T-helper 2 cell treated with Interferon-gamma antibody and Interleukin-4, amounts not matched to agents 5 μg/mL and 100 μg/mL, for 36 hours (primary cell): ENCODE measurements at places on chromosomes 6 and 20.

GRCh38 chr20:44581515-44581914 is 864 bp upstream of the PKIG start:
- DNase-seq = no peak

GRCh38 chr20:44495802-44496481 is 20.3 kb downstream of the TTPAL start:
- no peak for DNase-seq

DNA sequence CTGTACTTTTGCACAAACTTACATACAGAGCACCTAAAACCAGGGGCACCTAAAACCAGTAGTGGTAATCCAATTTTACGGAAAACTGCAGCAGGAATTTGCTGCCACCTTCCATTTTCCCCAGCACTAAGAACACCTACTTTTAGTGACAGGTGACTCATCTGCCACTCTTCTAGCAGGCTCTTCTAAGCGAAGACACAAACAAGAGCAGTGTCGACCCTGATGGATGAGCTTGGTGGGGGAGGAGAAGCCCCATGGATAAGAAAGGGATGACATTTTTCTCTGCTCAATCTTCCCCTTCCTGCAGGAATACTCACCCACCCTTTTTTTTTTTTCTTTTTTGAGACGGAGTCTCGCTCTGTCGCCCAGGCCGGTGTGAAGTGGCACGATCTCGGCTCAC is 116.9 kb downstream of the GMPR start:
- no peak for DNase-seq

DNA sequence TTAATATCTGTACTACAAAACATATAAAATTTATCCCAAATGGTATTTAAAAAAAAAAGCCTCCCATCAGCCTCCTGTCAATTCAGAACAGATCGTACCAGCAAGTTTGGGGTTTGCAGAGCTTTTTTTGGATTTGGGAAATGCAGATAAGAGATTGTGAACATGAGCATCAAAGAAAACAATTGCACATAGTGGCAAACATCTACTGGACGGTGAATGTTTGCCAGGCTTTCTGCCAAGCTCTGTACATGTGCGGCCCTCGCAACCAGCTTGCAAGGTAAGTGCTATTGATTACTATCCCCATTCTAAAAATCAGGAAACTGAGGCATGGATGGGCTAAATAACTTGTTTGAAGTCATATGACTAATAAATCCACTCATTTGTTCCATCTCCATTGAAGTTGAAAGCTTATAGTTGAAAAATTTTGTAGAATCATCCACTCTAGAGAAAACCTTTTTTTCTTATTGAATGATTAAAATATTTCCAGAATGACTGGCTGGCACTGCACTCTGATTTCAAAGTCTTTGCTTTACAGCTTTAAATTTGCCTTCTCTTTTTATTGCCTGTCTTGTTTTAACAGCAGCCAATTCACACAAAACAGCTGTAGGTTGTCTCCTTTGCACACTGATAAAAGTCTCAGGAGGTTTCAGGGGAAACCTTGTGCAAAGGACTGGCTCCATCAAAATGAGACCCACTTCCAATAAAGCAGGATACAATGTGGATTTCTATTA is 37.4 kb upstream of the SIRT5 start:
- DNase-seq = no peak

- DNase-seq = no peak
Observed at GRCh38 chr6:56759521-56759920, 116.8 kb upstream of the DST start.

GRCh38 chr6:170463101-170463721 is 89.9 kb downstream of the PSMB1 start:
- DNase-seq = no peak

DNA sequence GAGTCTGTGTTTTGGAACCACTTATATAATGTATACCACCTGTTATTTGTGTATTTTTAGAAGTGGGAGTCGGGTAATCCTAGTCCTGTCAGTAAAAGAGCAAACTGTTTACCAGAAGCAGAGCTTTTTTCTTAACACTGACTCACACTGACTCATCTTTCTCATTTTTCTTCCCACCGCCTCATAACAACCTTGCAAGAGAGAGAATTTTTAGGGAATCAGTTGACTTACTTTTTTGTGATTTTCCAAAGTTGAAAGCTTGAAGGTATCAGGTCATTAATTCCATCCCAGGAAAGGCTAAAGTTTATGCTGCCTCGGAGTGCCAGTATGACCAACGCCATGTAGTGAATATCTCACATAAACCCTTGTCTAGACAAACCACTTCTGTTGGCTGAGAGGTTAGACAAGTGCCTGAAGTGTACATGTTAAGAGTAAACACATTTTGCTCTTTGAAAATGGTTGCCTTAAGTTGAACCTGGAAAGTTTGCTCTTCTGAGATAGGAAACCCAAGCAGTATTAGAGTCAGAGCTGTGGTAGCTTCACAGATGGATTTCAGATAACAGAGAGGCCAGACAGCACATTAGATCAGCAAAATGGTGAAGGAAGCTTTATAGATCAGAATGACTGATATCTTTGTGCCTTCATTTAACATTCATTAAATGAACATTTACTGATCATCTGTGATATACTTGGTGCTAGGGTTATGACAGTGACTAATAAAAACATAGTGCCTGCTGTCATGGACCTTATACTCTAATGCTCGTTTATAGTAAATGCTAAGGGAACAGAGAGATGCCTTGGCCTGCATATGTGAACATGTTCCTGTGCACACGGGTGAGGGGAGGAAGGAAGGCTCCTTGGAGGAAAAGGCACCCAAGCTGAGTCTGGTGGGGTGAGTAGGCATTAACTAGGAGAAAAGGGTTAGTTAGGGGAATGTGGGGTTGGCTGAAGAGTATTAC is 29.1 kb upstream of the PKIG start:
- no peak for DNase-seq
